Naive thymus-derived CD8-positive, alpha-beta T cell (primary cell): ENCODE measurements at places on chromosomes 1 and 21. TPM values are rescaled to one million over a fixed set of nuclear protein-coding genes. Genes with fewer than 3 reads are reported as not detected.

- no peak for DNase-seq
Measured at GRCh38 chr1:119285482-119285881, 83.1 kb upstream of the HAO2 start.

- DNase-seq = no peak
Measured at GRCh38 chr1:16088996-16089395, 15.5 kb upstream of the FAM131C start.

GRCh38 chr21:44006017-44006619, 6.0 kb upstream of the TRAPPC10 start:
- DNase-seq = no peak

DNA sequence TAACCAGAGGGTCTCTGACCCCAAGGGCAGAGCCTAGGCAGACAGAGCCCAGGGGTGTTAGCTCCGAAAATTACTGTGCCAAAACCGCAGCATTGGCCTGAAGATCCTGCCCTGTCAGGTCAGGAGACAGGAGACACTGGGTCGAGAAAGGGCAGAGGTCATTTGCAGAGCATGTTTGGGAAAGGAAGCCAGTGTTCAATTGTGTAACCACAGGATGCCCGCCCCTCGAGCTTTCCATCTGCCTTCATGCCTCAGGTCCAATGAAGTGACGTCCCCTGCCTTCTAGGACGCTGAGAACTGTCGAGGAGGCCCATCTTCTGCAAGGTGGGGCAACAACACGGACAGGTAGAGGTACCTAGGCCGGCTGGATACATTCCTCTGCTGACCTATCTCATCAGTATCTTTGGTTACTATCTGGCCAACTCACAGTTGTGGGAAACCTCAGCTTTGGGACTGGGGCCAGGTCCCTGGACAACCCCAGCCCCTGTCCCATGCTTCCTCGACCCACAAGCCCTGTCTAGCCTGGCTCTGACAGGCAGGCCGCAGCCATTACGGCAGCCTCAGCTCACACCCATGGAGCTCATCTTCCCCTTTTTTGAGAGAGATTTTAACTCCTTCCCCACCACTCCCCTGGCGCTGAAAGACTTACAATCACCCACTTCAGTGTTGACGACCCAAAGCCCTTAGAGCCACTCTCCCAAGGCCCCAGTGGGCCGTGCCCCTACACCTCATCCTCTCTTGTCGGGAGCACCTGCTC, 1.3 kb downstream of the ARL8A start:
- no peak for DNase-seq

DNA sequence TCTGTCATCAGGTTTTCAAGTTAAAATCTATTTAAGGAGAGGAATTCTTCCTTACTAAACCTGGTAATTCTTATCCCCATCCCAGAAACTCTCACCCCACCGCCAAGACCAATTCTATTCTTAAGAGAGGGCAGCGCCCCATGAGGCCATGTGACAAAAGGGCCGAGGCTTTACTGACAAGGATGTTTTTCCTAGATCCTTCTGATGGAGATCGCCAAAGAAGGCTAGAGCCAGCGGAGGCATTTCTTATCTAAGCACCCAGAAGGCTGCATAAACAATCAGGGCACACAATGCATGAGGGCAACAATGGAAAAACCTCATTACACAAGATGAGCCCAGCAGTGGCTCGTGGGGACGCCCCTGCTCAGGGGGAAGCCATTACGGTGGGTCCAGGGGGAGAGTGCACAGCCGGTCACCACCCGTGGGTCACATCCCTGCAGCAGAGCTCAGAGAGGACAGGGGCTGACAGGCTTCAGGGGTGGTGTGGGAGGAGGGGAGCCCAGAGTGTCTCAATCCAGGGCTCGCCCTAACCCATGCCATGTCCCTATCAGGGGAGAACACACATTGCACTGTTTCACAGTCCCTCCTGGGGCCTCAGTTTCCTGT, 88.7 kb downstream of the ITPKB start:
- DNase-seq = no peak

- no peak for DNase-seq
Measured at GRCh38 chr1:245056913-245057312, 97.9 kb upstream of the KIF26B start.

GRCh38 chr1:30402031-30402430, 321.4 kb downstream of the MATN1 start:
- DNase-seq = no peak

GRCh38 chr1:92969517-92969916, 8.3 kb upstream of the DIPK1A start:
- DNase-seq = no peak

DNA sequence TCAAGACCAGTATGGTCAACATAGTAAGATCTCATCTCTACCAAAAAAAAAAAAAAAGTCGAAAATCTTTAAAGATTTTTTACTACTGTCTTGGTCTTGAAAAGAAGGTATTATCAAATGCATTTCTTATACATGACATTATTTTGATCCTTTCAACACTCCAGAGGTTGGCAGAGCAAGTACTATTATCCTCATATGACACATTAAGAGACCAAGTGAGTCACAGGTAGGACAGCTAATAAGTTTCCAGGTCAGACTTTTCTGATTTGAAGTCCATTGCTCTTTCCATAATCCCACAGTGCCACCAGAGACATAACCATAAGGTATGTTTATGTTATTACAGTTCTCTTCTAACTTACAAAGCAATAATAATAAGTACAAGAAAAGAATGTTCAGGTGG, 15.2 kb downstream of the DBT start:
- DNase-seq = no peak

DNA sequence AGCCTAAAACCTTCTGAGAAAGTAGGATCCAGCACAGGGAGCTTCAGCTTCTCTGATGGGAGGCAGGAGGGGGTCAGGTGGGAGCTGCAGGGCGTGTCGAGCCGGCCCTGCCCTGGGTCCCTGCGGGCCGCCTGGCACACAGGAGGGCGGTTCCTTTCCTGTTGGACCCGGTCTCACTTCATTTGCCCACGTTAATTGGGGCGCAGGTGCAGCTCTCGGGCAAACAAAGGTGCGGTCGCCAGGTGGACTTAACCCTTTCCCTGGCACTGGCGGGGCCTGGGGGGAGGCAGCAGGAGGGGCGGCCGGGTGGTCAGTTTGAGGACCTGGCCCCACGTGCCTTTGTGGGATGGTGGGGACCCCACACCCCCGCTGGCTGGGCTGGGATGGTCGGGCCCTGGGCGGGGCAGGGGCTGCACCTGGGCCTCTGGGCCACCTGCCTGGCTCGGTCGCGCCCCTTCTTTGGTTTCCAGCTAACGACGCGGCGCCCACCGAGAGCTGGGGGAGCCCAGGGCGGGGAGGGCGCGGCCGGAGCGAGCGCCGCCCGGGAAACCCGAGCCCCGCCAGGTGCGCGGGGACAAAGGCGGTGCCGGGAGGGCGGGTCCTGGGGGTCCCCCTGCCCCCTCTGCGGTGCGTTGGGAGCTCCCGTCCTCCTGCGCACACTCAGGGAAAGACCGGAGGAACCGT, 20.8 kb upstream of the C1orf159 start:
- DNase-seq = no peak

DNA sequence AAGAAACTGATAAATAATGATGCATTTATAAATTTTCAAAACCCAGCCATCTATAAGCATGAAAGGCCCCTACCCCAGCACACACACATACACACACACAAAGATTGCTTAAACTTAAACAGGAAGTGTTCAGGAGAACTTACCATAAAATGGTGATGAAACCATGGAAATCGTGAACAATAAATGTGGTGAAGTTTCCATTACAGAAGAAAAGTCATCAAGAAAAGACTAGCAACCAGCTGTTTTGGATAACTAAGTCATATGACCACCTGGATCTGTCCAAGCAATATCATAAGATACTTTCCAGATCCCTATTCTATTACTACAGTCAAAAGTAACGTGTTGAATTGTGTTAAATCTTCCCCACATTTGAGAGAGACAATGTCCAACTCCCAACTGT, 24.1 kb downstream of the RGS5 start:
- no peak for DNase-seq

- DNase-seq = no peak
Measured at GRCh38 chr1:12229386-12229834, 420 bp upstream of the VPS13D start.

DNA sequence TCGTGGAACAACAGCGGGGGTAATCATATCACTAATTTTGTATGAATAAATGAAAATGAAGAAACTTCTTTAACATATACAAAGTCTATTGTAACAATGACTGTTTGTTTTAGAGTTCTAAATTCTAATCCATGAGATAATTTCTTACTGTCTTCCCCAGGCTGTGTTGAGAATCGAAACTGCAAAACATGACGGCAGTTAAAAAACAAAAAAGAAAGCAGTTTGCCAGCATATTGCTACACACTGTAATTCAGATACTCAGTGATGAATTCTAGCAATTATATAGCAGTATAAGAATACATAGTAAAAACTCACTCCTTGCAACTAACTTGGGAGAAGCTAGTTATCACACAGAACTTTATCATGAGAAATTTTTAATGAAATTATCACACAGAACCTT, 22.1 kb downstream of the INSL5 start:
- DNase-seq = no peak

GRCh38 chr1:218380125-218380977, 35.2 kb downstream of the TGFB2 start:
- no peak for DNase-seq

GRCh38 chr1:229067546-229067945, 203.4 kb upstream of the RAB4A start:
- no peak for DNase-seq

- no peak for DNase-seq
Measured at GRCh38 chr1:55441489-55441888, 226.3 kb upstream of the USP24 start.

GRCh38 chr1:225737866-225738265, 39.8 kb upstream of the SRP9 start:
- no peak for DNase-seq

DNA sequence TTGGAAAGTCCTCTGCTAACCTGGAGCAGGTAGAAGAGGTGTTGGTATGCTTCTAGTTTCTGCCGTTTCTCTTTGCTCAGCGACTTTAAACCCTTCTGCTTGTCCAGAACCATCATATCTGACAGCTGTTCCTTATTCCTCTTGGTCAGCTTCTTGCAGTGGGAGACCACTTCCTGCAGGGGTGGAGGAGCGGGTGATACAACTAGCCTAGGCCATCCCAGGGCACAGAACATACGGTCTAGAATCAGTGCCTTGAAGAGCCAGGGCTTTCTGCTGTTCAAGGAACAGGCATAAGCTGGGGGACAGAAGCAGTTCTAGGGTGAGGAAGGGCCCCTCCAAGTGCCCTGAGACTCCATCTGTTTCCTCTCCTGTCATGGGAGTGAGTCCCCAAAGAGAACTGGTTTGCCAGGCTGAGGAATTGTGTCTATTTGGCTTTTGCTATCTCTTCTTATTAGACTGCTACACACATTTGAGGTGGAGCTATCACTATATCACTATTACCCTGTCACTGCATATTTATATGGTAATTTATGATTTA, 32.5 kb downstream of the IQGAP3 start:
- DNase-seq = no peak

DNA sequence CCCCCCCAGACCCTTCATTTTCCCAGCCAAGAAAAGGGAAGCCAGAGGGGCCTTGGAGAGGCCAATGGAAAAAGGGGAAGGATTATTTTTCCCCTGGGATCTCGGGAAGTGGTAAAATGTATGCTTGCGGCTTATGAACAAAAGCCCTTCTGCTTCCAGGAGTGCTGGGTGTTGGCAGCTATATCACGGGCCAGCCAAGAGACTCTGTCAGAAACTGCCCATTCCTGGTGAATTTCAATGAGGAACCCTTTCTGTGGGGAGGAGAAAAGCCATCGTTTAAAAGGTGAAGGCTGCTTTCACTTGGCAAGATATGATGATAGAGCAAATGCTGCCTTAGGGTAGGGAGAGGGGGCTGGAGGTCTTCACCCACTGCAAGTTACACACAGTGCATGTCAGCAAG, 69.7 kb upstream of the ZC3H12A start:
- DNase-seq = no peak

Gene AQP10
- not detected for polyA plus RNA-seq

Gene SERPINC1
- 0.80 TPM for polyA plus RNA-seq

Gene TIE1
- not detected for polyA plus RNA-seq

Gene FCAMR
- polyA plus RNA-seq = not detected
